ENCODE measurements at places on chromosomes 6 and 20. TPM values are rescaled to one million over a fixed set of nuclear protein-coding genes. Genes with fewer than 3 reads are reported as not detected.
A peak's percentile ranks its signal among the peaks of the same experiment; 100 is the strongest.

DNA sequence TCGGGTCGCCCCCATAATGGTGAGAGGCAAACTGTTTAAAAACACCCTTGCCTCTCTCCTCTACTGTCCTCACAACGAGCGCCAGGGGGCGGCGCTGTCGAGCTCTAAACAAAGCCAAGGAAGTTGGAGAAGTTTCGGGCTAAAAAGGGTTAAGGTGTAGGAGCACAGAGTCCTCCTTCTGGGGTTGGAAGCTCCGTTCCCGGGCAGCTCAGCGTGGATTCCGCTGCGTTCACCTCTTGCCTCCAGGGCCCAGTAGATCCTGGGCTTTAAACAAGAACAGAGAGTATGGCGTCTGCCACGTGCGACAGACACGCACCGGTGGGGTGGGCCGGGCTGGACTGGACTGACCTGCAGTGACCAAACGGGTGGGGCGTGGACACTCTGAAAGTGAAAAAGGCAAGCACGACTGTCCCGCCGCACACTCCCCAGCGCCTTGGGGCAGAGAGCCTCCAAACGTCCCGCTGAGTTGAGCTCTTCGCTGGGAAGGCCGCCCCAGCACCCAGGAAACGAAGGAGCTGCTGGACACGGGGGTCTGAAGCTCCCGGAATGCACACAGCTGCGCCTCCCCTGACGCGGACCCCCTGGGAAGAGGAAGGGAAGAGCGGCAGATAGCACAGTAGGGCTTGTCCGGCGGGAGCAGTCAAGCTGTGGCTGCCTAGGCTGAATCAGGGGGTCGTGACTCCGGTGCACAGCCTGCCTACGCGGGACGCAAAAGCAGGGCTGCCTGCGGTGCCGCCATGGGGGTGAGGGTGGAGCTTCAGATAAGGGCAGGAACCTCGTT is 1.6 kb upstream of the THBD start:
- DNase-seq = peak; percentile 75
- peaks cover 41% of the 10 kb centered on the region for H3K4me1 ChIP-seq
- H3K27ac ChIP-seq = peak overlapping the region; percentile 70
- peaks cover 16% of the 10 kb centered on the region for H3K27me3 ChIP-seq
- peak overlapping the region; percentile 1 for H3K4me3 ChIP-seq

DNA sequence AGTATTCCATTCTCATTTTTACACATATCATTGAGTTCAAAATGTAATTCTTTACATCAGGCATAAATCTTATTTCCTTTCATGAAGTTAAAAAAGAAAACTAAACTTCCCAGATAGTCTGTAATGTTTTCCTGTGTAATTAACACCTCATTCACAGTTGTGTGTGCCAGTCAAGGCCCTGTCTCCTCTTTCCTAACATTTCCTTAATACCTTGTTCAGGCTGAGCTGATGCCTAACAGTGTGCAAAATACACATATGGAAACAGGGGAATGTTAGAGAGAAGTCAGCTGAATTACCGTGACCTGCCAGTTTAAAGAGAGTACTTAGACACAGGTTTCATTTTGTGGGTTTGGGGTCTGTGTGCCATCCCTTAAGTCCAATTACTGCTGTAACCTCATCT is 208.7 kb downstream of the COL9A1 start:
- no peaks in the 10 kb centered on the region for H3K36me3 ChIP-seq
- no peak for DNase-seq
- no peaks in the 10 kb centered on the region for H3K4me1 ChIP-seq
- no peaks in the 10 kb centered on the region for H3K27me3 ChIP-seq
- H3K4me3 ChIP-seq = no peak overlapping the region

The CAP2 gene
- 48.3 TPM for total RNA-seq

The ACTL10 gene
- total RNA-seq = 0.55 TPM
